ENCODE measurements at places on chromosomes 13 and 19.

GRCh38 chr19:33639035-33639681 is 17.4 kb downstream of the CHST8 start:
- no peak for DNase-seq

DNA sequence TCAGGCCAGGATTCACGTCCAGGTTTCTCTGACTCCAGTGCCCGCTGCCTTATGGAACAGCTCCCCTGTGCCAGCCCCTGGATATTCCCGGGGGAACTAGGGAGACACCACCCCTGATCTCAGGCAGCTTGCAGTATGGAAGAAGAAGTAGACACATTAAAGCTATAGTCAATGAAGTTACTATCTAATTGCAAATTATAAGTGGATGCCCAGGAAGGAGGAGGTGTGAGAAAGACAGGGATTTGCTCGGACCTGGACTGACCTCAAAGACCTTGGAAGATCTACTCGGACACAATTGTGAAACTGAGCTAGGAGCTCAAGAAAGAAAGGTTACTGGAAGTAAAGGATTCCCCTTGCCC is 10.4 kb downstream of the SIGLEC11 start:
- DNase-seq: no peak

DNA sequence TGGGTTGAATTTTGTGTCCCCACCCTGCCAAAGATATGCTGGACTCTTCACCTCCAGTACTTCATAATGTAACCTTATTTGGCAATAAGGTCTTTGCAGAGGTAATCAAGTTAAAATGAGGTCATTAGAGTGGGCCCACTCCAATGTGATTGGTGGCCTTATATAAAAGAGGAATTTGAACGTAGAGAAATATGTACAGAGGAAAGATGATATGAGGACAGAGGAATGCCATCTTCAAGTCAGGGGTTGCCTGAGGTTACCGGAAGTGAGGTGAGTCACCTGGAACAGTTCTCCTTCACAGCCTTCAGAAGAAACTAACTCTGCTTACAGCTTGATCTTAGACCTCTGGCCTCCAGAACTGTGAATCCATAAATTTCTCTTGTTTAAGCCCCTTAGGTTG is 69.9 kb downstream of the GPC5 start:
- DNase-seq: no peak

- DNase-seq: no peak
Observed at GRCh38 chr13:111421216-111421615, 100.8 kb downstream of the TEX29 start.

All from NCI-H2107 (cell line).